ENCODE measurements at places on chromosomes 7 and 10.

DNA sequence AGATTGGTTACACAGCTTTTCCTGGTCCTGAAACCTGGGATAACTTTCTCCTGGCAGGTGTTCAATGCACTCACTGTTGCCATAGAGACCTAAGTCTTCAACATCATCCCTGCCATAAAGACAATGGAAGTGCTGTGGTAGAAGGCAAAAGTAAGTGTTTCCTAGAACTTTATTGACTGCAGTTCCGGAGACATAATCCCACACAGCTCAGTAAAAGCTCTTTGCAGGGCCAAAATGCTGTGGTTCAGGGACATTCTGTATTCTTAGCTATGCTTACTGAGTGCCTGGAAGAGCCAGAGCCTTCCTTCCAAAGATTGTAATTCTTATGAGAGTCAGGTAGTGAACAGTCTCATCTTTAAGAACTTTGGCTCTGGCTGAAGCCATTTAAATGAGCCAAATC lies 5.3 kb downstream of the WIPF3 start:
- DNase-seq = no peak

DNA sequence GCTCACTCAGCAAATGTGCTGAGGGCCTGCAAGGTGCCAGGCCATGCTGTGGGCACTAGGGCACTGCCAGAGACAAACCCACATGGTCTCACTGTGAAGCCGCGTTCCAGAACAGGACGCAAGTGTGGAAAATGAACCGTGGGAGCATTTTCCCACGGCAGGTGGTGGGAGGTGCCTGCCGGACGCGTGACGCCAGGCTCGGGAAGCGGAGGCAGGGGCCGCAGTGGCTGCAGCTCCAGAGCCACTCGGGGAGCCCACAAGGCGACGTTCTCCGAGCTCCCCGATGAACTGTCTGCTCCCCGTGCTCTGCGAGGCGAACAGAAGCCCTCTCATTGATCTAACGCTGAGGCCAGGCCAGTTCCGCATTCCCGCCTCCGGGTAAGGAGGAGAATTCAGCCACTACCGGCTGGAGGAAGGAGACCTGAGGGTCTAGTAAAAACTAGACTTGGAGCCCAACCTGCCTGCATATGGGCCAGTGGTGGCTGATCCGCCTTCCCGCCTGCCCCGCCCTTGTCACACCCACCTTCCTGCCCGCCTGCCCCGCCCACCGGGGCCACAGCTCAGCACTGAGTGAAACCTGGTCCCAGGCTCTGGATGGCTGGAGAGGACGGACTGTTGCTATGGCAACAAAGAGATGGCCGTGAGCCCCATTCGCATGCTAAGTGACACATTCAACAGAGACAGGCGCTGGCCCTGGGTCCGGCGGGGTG lies 13.1 kb downstream of the ADGRA1 start:
- DNase-seq = no peak

DNA sequence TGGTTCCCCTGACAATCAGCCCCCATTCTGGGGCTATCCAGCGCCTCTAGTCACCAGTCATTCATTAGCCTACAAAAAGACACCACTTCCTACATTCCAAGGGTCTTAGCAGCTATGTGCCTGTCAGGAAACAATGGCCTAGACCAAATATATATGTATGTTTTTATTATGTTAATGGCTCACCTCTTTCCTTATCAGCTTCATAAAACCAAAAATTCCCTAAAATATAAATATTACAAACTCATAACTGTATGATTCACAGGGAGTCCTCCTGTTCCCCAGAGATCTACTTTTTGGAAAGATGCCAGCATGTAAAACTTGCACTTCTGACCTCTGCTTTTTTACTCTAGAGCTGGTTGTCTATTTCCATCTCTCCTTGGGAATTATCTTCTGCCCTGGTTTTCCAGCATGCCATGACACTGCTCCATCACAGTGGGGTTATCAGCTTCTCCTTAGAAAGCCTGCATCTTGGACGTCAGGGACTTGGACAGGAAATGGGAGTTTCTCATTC lies 79.2 kb downstream of the ABCA13 start:
- DNase-seq = no peak

DNA sequence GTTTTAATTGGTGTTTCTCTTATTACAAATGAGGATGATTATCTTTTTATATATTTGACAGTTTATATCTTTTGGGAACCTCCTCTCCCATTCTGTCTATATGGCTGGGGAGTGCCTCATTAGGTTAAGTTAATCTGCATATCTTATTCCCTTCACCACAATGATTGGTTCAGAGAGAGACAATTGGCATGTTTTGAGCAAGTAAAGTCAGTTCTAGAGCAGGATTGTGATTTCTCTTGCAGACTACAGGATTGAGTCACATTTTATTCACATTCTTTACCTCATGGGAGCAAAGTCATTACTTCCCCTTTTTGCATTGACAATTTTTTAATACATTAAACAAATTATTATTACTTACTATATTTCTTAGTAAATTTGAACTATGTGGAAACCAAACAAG lies 345.6 kb downstream of the MDFIC start:
- DNase-seq = no peak

DNA sequence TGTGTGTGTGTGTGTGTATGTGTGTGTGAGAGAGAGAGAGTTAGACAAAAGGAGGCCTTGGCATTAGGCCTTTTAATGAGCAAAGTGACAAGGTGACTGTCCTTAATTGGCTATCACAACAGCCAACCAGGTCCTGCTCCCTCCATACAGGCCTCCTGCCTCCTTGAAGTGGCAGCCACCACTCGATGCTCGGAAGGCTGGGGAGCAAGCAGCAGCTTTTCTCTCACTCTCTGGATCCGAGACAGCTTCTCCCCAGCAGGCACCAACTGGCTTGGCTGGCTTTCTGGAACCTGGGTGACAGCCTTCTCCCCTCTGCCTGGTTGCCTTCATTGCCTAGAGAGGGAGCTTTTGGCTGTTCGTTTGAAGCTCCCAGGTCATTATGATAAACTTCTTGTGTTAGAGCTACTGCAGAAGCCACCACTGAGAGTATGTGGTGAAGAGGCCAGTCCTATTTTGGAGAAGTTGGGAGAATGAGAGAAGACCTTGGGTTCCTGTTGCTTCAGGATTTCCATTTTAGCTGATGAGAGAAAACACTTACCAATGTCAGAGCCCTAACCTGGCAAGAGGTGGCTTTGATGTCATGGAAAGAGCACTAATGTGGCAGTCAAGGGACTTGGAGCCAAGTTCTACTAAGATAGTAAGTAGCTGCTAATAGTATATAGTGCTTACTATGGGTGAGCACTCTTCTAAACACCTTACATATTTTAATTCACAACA lies 37.6 kb downstream of the RPS24 start:
- DNase-seq = no peak

DNA sequence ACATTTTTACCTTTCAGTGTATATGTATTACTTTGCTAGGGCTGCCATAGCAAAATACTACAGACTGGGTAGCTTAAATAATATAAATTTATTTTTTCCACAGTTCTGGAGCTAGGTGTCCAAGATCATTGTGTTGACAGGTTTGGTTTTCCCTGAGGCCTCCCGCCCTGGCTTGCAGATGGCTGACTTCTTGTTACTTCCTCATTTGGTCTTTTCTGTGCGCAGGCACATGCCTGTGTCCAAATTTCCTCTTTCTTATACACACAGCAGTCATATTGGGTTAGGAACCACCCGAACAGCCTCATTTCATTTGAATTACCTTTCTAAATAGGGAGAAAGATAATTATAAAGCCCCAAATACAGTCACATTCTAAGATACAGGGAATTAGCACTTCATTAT lies 521.6 kb upstream of the SORCS1 start:
- no peak for DNase-seq

Measured in NCI-H1092 treated with DMSO at 0.1 percent for 48 hours (cell line).